ENCODE measurements at places on chromosomes 11 and 22.
A peak's percentile ranks its signal among the peaks of the same experiment; 100 is the strongest.

- DNase-seq = no peak
Measured at GRCh38 chr11:27696961-27697360, 3.3 kb downstream of the BDNF start.

GRCh38 chr22:49683032-49683431, 144.6 kb downstream of the BRD1 start:
- DNase-seq = no peak

- no peak for DNase-seq
Measured at GRCh38 chr11:15097411-15097810, 17.3 kb upstream of the INSC start.

GRCh38 chr22:36902143-36902926, 11.1 kb upstream of the CSF2RB start:
- no peak for DNase-seq

GRCh38 chr22:42078469-42079318, 806 bp upstream of the SMDT1 start:
- DNase-seq = no peak

GRCh38 chr11:112277941-112278340, 17.3 kb upstream of the PLET1 start:
- DNase-seq = no peak

DNA sequence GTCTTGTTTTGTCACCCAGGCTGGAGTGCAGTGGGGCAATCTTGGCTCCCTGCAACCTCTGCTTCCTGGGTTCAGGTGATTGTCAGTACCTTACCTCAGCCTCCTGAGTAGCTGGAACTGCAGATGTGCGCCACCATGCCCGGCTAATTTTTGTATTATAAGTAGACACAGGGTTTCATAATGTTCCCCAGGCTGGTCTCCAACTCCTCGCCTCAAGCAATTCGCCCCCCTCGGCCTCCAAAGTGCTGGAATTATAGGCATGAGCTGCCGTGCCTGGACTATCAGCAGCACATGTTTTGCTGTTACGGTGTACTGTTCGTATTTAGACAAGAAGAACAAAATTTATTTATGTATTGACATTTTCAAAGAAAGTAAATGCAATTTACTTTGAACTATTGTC, 34.8 kb downstream of the RAB39A start:
- no peak for DNase-seq

DNA sequence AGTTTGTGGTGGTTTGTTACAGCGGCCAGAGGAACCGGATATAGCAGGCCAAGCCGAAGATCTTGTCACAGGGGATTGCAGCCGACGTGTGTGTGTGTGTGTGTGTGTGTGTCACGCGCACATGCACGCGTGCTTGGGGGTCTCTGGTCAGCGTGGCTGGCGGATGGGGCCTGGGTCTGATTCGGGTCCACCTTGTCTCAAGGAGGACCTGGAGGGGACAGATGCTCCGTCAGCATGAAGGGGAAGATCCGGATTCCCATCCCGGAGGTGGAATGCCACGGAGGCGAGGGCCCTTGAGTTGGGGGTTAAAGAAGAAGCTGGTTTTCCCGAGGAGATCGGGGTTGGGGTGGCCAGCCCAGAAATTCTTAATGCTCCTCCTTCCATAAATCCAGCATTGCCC, 1237.8 kb downstream of the BRD1 start:
- no peak for DNase-seq

GRCh38 chr11:124837491-124837856, 27.8 kb upstream of the ROBO3 start:
- DNase-seq = no peak

DNA sequence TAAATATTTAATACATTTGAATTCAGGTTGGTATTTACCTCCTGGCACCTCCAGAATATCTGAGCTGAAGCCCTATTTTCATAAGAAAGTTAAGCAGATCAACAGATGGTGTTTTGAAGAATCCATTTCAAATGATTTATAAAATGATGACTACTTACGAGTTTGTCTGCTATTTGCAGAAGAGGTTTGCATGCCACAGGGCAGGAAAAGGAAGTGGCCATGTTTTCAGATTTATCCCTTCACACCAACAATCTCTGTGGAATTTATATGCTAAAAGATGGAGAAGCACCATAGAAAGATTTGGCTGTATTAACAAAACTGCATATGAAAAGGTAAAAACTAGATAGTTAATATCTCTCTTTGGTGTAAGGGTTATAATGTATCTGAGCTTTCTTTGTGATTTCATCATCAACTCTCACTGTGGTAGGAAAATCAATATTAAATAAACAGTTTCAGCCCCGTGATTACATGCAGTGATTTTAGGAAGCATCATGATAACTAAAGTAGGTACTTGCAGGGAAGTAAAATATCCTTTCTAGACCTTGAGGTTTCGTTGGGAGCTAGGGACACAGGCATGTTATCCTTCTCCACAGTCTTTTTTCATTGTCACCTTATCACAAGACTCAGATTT, 2.6 kb downstream of the BMAL1 start:
- no peak for DNase-seq

GRCh38 chr22:22161924-22162851, 82.4 kb upstream of the VPREB1 start:
- DNase-seq = no peak

- DNase-seq = no peak
Measured at GRCh38 chr11:33505093-33505492, 195.5 kb downstream of the C11orf91 start.

DNA sequence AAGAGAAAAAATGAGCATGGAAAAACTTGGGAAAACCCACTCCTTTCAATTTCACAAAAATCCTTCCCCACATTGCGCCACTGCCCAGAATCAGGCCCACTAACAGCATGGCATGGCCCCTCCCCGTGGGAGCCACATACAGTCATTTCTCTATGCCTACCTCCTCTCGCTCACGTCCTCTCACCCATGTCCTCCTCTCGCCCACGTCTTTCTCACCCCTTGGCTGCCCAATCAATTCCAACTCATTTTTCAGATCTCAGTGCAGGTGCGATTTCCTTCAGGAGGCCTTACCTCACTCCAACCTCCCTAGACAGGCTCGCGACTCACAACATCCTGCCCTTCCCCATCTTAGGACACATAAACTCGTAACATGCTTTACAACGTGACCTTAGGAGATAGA, 229.2 kb downstream of the CADM1 start:
- no peak for DNase-seq

- no peak for DNase-seq
Measured at GRCh38 chr22:39806109-39806508, 87.5 kb downstream of the ENTHD1 start.

GRCh38 chr11:128862908-128863660, 4.0 kb downstream of the KCNJ1 start:
- DNase-seq = no peak

- DNase-seq = no peak
Measured at GRCh38 chr22:24437741-24438328, 10.4 kb downstream of the ADORA2A start.

GRCh38 chr11:121552154-121552553, 99.4 kb upstream of the SORL1-AS1 start:
- DNase-seq = no peak

GRCh38 chr22:48918585-48919186, 909.0 kb downstream of the BRD1 start:
- no peak for DNase-seq

DNA sequence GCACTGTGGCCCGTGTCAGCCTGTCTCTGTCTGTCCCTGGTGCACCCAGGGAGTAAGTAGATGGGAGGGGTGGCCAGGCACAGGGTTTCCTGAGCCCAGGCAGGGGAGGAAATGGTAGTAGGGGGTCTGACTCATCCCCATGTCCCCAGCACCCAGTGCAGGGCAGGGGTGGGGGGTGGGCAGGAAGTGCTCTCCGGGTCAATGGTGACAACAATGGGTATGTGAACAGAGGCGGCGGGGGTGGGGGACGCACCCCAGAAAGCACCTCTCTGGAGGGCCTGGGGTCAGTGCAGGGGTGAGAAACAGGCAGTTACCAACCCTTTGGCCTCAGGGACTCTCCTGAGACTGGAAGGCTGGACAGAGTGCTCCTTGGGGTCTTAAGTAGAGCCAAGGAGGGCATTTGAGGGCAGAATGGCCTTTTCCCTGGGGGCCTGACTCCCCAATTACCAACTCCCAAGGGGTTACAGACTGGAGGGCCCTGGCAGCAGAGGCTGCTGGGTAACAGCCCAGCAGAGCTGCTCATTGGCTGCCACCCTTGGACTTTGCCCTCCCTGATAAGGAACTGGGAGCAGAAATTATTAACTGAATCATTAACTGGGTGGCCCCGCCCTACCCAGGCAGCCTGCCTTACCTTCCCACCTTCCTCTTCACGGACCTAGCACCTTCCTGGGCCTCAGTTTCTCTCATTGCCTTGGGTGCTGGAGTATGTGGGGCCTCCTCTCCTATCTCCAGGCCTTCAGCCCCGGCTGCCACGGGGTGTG, 4.2 kb downstream of the MYRF start:
- no peak for DNase-seq

GRCh38 chr11:113705871-113706655, at the start of gene TMPRSS5:
TSS of gene TMPRSS5 (minus strand) at chr11:113706308. CDS start at chr11:113706224, 84 bp downstream.
- no peak for DNase-seq

DNA sequence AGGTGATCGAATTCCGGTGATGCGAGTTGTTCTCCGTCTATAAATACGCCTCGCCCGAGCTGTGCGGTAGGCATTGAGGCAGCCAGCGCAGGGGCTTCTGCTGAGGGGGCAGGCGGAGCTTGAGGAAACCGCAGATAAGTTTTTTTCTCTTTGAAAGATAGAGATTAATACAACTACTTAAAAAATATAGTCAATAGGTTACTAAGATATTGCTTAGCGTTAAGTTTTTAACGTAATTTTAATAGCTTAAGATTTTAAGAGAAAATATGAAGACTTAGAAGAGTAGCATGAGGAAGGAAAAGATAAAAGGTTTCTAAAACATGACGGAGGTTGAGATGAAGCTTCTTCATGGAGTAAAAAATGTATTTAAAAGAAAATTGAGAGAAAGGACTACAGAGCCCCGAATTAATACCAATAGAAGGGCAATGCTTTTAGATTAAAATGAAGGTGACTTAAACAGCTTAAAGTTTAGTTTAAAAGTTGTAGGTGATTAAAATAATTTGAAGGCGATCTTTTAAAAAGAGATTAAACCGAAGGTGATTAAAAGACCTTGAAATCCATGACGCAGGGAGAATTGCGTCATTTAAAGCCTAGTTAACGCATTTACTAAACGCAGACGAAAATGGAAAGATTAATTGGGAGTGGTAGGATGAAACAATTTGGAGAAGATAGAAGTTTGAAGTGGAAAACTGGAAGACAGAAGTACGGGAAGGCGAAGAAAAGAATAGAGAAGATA, at the start of gene MALAT1:
MALAT1 (plus strand) TSS at position 69 of the 736 bp plus-strand sequence.
- peak; percentile 86 for DNase-seq

DNA sequence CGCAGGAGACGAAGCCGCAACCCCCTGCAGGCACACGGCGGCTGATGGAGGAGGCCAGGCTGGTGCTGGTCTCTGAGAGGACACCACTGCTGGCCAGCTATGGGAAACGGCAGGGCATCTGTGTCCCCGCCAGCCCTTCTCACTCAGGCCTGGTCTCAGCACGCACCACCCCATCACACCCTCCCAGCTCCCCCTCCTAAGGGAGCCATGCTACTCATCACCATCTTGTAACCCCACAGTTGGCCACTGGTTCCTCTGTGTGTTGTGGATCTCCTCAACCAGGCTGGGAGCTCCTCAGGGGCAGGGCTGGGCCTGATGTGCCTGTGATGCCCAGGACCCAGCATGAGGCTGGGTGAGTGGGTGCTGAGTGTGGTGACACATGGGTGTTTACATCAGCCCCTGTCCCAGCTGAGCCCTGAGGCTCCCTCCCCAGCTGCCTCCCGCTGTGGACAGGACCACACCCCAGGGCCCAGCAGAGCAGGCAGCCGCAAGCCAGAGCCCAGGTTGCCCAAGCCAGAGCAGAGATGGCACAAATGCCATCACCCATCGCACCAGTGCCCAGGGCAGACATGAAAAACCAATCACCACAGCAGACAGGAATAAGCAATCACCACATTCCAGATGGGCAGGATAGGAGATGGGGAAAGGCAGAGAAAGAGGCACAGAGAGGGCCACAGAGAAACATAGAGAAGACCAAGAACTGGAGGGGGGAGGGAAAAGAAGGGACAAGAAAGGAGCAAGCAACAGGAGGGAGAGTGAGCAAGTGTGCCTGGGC, 8.2 kb downstream of the ARVCF start:
- DNase-seq = no peak

GRCh38 chr11:101264306-101264705, 134.7 kb upstream of the PGR start:
- DNase-seq = no peak

DNA sequence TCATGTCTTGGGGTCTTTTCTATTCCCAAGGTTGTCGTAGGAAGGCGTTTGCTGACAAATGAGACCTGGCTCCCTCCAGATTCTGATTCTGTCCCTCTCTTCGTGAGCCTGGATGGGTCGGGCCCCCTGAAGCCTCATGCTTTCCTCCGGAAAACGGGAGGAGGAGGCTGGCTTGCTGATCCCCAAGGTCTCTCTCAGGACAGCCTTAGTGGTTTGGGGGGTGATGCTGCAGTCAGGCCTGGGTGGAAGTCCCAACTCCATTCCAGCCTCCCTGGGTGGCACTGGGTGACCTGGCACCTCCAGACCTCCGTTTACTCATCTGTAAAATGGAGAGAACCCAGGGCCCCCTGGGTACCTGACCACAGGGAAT, 23.4 kb upstream of the SMIM38 start:
- no peak for DNase-seq

DNA sequence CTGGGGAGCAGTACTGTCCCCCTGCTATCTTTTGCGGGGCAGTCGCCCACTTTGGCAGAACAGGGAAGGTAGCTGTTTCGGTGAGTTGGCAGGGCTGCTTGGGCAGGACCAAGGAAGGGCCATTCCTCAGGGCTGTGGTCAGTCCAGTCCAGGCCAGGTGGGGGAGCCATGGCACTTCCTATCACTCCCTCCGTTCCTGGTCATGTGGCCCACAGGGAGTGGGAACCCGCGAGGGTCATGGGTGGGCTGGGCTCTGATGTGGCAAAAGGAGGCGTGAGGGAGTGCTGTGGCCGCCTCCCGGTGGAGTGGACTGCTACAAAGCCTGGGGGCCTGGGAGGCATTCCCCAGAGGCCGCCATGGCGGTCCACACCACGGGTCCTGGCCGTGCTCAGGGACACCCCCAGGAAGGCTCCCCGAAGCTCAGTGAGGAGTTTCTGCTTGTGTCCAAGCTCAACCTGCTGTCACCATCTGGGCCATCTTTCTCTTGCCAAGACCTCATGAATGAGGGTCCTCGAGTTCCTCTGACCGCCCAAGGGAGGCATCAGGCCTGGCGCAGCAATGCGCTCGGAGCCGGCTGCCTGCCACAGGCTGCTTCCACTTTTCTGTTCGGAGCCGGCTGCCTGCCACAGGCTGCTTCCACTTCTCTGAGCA, 11.9 kb downstream of the CHID1 start:
- no peak for DNase-seq

GRCh38 chr11:17256512-17256911, 20.0 kb upstream of the NUCB2 start:
- no peak for DNase-seq

GRCh38 chr11:105923807-105924206, 98.2 kb downstream of the MSANTD4 start:
- DNase-seq = no peak

- DNase-seq = no peak
Measured at GRCh38 chr11:75347781-75348566, 3.5 kb downstream of the ARRB1 start.

All from stimulated activated CD4-positive, alpha-beta T cell treated with anti-CD3 and anti-CD28 coated beads, Interleukin-1b, Interleukin-23, amount 100 ng/mL, for 24 hours (primary cell).